ENCODE measurements at places on chromosomes 5 and 9.

DNA sequence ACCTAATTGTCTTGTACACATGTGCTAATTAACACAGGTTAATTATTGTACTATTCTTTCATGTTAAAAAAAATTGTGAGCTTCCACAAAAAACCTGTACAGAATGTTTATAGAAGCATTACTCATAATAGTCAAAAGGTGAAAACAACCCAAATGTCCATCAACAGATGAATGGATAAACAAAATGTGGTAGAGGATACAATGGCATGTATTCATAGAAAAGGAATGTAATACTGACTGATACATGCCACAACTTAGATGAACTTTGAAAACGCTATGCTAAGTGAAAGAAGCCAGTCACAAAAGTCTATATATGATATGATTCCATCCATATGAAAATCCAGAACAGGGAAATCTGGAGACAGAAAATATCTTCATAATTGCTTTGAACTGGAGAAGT is 25.6 kb downstream of the RRAGA start:
- no peak for DNase-seq

DNA sequence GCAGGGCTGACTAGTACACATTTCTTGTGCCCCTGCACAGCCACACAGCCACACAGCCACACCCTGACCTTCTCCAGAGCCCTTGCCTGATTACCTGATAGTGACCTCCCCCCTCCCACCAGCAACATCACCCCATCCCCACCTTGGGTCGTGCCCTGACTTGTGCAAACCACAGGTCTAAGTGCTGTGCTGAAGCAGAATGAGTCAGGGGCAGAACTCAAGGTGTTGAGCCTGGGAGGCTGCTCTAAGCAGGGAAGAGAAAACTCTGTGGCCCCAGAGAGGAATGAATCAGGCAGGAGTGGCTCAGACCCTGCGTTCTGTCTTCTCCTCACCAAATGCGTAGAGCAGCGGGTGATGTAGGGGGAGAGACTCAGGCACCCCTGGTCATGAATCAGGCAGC is 24.3 kb upstream of the FAT2 start:
- DNase-seq, result peak; percentile 23

DNA sequence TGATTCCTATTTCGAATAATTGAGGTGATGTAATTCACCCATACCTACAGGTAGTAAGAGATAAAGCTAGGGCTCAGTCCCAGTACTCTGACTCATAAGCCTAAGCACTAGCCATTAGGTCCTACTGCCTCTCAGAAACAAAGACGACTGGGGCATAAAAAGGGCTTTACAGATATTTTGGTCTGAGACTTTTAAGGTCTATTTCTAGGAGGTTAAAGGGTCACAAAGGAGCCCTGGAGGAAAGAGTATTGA is 69.8 kb downstream of the SGCD start:
- DNase-seq, result no peak

DNA sequence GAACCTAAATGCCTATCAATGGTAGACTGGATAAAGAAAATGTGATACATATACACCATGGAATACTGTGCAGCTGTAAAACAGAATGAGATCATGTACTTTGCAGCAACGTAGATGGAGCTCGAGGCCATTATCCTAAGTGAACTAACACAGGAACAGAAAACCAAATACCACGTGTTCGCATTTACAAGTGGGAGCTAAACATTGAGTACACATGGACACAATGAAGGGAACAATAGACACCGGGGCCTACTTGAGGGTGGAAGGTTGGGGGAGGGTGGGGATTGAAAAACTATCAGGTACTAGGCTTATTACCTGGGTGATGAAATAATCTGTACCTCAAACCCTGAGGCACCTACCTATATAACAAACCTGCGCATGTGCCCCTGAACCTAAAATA is 22.4 kb upstream of the DEPDC1B start:
- DNase-seq, result no peak

DNA sequence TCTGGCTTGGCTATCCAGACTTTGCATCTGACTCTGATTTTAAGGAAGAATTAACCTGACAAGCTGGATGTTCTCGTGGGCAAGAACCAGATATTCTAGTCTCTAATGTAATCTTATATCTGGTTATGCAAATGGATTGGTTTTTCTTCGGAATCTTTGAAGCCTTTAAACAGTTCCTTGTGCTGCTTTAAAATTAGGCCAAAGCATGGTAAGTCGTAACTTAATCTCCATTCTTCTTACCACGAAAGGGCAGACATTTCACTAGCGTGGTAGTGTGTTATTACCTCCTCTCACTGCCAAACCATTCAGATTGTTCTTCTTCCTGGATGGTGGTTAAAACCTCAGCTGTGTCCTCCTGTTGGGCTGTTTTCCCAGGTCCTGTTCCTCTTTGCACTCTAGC is 34.1 kb upstream of the TTC23L start:
- DNase-seq, result no peak

- DNase-seq, result no peak
These were observed 421.7 kb downstream of the CDH12 start for GRCh38 chr5:22431406-22431805.

DNA sequence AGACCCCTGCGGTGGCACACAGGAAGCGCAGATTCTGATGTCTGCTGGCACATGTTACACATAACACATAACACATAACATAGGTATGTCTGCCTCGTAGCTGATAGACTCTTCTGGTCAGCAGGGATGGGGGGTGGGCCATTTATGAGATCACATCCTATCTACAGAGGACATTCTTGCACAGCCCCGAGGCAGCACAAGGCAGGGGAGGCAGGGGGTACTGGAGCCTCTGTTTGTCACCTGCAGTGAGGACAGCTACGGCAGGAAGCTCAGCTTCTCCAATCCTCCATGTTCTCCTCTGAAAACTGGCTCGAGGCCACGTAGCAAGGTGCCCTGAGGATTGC is 16.7 kb upstream of the MED10 start:
- no peak for DNase-seq

- DNase-seq, result no peak
These were observed 56.4 kb downstream of the GABBR2 start for GRCh38 chr9:98652302-98652701.

All from activated CD4-positive, alpha-beta T cell treated with anti-CD3 and anti-CD28 coated beads, Interleukin-2, Interleukin-6, amounts not matched to agents 100 ng/mL and 50 ng/mL, durations not matched to agents 16 hours and 8 hours (primary cell).